ENCODE measurements at places on chromosomes 5 and 9.

DNA sequence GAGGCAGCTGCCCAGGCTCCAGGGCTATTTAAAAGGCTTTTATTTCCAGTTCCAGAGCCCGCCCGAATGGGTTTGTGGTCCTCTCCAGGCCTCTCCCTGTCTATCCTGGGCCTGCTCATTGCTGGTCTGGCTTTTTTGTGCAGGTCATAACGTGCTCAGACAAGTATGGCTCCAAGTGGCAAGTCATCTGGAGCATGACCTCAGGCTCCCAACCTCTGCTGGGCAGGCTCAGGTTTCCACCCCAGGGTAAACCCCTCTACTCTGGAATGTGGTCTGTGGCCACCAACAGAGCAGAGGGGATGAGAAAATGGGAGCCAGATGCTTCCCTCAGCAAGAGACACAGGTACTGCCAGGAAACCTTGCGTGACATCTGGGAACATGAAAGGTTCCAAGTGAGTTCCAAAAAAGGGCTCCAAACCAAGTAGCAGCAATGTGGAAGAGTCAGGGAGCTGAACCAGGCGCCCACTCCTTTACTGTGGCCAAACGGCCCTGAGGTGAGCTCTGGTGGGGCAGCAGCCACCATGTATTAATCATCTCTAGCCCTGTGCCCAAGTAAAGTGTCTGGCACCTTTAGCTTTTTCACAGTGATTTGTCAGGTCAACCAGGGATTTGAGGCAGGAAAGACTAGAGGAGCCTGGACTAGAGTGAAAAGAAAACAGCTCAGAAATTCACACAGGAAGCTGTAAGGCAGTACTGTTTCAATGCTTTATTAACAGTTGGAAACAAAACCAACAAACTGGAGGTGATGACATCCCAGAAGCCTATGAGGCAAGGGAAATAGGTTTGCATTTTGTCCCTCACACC, 25.7 kb downstream of the PCDHGC5 start:
- no peak for DNase-seq

GRCh38 chr9:75671354-75671753, 219.1 kb upstream of the PCSK5 start:
- no peak for DNase-seq

DNA sequence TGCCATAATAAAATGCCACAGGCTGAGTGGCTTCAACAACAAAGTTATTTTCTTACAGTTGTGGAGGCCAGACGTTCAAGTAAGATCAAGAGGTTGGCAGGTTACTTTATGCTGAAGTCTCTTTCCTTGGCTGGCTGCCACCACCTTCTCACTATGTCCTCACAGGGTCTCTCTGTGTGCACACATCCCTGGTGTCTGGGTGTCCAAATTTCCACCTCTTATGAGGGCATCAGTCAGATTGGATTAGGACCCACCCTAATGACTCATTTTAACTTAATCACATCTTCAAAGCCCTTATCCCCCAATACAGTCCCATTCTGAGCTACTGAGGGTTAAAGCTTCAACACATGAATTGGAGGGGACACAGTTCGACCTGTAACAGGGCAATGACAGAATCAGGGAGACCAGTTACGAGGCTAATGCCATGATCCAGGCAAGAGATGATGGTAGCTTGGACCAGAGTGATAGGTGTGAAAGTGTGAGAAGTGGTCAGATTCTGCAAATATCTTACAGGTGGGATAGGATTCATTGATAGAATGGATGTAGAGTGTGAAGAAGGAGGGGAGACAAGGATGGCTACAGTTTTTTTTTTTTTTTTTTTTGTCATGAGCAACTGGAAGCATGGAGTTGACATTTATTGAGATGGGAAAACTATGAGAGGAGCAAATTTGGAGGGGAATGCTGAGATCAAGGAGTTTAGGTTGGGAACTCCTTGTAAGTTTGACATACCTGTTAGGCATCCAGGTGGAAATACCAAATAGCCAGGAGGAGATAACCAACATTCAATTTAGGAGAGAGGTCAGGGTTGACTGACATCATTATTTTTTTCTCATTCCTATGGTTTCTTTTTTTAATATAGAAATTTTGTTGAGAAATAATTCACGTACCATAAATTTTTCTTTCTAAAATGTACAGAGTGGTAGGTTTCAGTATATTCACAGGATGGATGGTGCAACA, 39.6 kb upstream of the FGF1 start:
- no peak for DNase-seq

GRCh38 chr9:18910435-18910834, 122.6 kb downstream of the SAXO1 start:
- no peak for DNase-seq

- DNase-seq = no peak
These were observed 53.2 kb downstream of the ZNF474 start for GRCh38 chr5:122182491-122182921.

DNA sequence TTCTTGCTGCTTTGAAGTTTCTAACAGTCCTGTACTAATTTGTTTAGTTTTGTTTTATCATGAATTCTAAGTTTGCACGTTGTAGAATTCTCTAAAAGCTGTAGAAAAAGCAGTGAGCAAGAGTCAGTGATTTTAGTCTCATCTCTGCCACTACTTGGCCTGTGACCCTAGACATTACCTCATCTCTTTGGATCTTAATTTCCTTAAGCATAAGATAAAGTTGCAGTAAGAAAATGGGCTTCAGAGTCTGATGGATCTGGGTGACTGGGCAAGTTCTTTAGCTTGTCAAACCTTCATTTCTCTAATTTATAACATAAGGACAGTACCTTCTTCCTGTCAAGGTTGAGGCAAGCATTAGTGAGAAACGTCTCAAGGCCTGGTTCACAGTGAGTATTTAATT, 247.9 kb downstream of the DMRT2 start:
- no peak for DNase-seq

DNA sequence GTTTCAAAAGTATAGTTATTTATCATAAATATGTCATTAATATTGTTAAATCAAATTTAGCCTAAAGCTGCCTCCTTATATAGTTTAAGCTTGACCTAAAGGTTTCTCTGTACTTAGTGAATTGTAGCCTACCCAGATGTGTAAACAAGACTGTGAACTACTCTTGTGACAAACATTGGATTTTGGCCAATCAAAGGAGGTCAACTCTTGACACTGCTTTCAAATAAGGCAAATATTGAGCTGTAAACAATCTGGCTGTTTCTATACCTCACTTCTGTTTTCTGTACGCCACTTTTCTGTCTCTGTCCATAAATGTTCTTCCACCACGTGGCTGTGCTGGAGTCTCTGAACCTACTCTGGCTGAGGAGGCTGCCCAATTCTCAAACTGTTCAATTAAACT, 51.2 kb downstream of the FXN start:
- no peak for DNase-seq

DNA sequence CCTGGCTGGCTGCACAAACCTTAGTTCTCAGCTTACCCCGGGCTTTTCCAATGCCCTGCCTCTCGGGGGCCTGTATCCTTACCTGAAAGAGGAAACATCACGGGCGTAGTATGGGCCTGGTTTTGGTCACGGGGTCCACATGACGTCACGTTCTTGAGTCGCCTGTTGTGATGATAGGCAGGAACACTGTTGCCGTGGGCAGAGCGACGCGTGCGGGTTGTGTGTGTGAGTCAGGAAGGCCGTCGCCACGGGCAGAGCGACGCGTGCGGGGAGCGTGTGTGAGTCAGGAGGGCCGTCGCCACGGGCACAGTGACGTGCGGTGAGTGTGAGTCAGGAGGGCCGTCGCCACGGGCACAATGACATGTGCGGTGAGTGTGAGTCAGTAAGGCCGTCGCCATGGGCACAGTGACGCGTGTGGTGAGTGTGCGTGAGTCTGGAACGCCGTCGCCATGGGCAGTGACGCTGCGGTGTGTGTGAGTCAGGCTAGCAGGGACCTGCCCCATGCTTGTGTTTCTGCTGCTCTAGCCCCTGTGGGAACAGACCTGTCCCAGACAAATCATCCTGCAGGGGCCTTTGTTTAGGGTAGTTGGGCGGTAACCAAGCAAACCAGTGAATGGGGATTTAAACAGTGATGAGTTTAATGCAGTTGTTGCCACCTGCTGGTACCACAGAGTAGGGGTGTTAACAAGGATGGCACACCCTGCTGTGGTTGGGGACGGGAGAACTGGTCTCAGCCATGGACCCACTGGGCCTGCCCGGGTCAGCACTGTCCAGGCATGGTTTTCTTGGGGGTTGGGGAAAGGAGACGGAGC, 19.8 kb downstream of the TRIP13 start:
- DNase-seq = peak; percentile 72

DNA sequence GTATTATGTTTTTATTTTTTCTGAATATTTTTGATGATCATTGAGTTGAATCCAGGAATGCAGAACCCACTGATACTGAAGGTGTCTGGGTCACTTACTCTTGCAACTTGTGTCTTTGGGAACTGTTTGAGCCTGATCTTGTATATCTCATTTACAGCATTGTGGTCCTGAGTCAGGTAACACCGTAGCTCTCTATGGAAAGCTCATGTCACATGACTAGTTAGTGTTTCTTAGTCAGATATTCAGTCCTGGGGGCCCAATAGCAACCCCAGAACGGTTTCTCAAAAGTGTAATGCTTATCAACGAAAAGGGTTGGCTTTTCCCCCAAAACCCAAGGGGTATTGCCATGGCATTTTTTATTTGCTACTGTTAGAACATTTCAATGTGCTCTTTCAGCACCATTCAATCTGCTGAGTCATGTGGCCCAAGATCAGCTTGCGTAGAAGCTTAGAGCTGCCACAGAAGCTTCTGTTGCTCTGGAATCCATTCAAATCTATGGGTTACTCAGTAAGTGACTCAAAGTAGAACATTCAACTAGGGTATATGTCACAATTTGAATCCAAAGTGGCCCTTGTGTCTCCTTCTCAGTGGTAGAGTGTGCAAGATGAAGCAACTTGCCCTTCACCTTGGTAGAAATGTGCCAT, 12.1 kb upstream of the PTAR1 start:
- DNase-seq = no peak

GRCh38 chr5:25458628-25459027, 813.9 kb upstream of the CDH10 start:
- no peak for DNase-seq

DNA sequence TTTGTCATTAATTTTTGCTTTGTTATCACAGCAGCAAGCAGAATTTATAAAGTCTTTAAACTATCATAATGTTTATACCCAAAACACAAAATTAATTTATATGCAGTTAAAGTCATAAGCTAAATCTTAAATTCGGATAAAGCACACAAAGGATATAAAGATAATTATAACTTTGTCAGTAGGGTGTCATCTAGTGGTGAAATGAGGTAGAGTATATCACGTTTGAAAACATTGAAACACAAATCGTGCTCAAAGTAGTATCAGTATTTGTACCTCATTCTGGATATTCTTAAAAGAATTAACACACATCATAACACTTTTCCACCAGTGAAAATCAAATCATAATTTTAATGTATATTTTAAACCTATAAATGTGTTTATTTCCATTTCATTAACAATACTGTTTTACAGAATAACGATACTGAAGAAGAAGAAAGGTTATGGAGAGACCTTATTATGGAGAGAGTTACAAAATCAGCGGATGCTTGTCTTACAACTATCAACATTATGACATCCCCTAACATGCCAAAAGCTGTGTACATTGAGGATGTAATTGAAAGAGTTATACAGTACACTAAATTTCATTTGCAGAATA, 129.5 kb downstream of the NIPBL start:
- no peak for DNase-seq

GRCh38 chr9:34375901-34376595, 650 bp downstream of the MYORG start:
- DNase-seq = no peak

DNA sequence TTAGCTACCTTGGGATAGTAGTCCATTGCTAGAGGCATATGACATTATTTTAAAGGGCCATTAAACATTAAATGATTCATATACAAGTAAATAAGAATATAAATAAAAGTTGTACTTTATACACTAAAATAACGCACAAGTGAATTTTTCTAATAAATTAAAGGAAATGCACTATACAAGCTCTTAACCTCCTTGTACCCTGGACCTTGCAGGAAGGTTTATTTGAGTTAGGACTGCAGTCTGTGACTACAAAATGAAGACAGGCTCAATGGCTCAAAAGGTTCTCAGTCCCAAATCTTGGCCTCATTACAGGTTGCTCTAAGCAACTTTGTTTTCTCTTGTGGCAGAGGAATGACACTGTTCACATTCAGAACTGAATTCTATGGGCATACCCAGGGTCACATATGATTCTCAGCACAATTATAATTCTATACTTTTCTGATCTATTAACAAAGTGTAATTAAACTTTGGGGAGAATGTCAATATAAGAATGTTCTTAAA, 34.4 kb downstream of the FEM1C start:
- DNase-seq = no peak

GRCh38 chr5:125057912-125058826, 311.7 kb upstream of the ZNF608 start:
- DNase-seq = no peak

DNA sequence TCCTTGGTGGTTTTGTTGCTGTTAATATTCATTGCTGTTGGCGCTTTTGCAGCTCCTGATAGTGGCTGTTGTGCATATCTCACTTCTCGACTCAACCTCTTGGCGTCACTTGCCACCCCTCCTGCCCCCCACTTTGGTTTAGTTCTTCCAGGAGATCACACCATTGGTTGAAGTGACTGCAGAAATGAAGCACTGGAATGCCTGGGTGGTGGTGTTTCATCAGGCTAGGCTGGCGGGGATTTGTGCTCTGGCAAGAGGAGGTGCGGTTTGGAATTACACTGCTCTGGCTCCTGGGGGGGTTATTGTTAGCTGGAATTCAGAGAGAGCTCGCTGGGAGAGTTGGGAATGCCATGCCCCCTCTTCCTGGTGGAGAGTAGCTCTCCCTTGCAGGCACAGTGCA, 11.5 kb downstream of the PRRC2B start:
- peak; percentile 64 for DNase-seq

DNA sequence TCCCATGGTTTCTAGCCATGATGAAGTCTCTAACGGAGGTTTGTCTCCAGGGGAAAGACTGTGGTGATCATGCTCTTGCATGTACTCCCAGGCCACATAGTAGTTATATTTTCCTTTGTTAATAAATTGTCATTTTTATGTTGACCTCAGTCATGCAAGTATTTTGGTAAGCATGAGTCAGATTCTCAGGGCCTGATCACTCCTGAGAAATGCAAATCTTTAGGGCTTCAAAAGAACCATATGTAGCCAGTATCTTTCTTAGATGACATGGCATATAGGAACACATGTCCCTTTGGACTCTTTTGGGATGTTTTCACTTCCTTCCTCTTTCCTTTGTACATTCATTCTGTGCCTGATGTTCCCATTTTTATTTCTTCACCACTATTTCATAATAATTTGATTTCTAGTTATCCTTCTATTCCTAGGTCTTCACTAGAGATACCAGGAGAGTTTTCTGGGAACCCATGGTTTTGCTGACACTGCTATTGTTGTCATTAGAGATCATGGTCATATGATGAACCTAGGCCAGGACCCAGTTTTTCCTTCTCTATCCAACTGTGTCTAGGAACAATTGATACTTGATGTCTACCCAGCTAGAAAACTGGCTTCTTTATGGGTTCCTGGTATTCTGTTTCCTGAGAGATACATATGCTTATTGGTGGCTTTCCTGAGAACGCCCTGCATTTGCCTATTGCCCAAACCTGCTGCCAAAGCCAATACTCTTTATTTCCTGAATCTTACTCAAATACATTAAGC, 248.1 kb upstream of the NREP start:
- no peak for DNase-seq

GRCh38 chr9:135796784-135797485, 95.0 kb downstream of the KCNT1 start:
- no peak for DNase-seq

Data from T-helper 2 cell (primary cell).